NCI-H1092 treated with DMSO at 0.1 percent for 48 hours (cell line): ENCODE measurements at places on chromosomes 16 and 17.
A peak's percentile ranks its signal among the peaks of the same experiment; 100 is the strongest.

- DNase-seq, result no peak
These were observed 1.3 kb downstream of the SPN start for GRCh38 chr16:29664091-29664921.

- no peak for DNase-seq
These were observed 80.0 kb downstream of the ATF7IP2 start for GRCh38 chr16:10465821-10466220.

- DNase-seq, result no peak
These were observed 11.8 kb upstream of the WSB1 start for GRCh38 chr17:27282054-27282551.

- no peak for DNase-seq
These were observed 205.2 kb downstream of the RAB11FIP4 start for GRCh38 chr17:31596382-31597323.

- no peak for DNase-seq
These were observed 5.7 kb downstream of the FN3K start for GRCh38 chr17:82740906-82741759.

GRCh38 chr17:49414622-49415350, at the start of gene PHB1:
Gene PHB1, minus strand, starts transcription at chr17:49414882. Its CDS starts 1,618 bp downstream, at chr17:49413264.
- peak; percentile 99 for DNase-seq

GRCh38 chr17:60599220-60599619, 773 bp upstream of the PPM1D start:
- DNase-seq, result peak; percentile 81

GRCh38 chr16:56629531-56629930, 2.9 kb upstream of the MT1M start:
- no peak for DNase-seq

DNA sequence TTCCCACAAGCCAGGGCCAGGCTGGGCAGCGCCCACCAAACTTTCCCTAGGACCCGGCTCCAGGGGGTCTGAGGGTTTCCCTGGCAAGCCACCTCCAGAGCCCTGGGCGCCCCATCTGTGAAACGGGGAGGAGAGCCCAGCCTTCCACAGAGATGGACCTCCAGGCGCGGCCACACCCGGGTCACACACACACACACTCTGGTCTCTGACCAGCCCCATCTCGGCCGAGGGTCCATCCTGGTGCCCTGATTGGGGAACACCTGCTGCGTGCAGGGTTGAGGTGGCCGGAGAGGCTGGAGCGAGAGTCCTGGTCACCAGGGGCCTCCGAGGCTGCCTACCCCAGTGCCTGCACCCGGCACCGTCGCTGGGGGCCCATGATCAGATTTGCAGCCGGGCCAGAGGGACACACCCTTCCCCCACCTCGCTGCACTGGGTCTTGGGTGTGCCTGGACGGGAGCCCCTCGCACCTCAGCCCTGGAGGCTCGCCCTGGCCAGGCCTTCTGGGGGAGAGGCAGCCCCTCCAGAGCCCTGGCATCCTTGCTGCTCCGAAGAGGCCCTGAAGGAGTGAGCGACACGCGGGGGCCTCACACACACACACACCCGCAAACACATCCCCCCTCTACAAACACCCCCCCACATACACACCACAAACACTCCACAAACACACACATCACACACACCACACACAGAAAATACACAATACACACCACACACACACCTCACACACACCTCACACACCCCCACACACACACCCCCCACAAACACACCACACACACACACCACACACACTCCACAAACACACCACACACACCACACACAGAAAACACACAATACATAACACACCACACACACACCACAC, 29.7 kb downstream of the SLC25A10 start:
- no peak for DNase-seq

DNA sequence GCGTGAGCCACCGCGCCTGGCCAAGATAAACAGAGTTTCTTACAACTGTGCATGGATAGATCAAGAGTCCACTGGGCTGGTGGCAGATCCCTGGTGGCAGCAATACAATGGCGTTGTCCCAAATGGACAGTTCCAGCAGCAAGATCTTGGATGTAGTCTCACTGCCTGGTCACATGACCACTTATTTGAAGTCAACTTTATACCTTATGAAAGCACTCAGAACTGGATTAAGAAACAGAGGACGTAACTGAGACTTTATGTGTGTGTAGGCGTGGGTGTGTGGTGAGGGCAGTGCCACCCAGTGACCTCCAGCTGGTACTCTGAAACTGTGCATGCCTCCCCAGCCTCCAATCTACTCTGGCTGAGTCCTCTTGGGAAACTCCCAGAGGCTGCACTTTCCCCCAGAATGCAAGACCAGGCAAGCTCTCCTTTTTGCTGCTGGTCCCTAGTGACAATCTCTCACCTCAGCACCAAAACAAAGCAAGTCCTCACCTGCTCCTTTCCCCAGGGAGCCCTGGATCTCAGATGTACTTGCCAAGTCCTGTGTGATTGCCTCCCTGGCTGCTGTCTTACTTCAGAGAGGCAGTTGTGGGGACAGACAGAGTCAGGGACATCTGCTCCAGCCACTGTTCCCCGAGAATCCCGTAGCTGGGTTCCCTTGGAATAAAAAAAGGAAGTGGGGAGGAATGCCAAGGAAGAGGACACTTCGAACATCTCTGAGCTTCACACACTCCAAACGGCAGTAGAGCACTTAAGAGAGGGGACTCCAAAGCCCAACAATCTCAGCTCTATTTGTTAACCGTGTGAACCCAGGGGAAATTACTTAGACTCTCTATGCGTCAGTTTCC, 11.7 kb upstream of the ST6GALNAC2 start:
- peak; percentile 47 for DNase-seq

- no peak for DNase-seq
These were observed 10.9 kb downstream of the RAB40C start for GRCh38 chr16:600781-601180.

GRCh38 chr17:7191069-7191468, 11.9 kb upstream of the ASGR1 start:
- DNase-seq, result no peak

DNA sequence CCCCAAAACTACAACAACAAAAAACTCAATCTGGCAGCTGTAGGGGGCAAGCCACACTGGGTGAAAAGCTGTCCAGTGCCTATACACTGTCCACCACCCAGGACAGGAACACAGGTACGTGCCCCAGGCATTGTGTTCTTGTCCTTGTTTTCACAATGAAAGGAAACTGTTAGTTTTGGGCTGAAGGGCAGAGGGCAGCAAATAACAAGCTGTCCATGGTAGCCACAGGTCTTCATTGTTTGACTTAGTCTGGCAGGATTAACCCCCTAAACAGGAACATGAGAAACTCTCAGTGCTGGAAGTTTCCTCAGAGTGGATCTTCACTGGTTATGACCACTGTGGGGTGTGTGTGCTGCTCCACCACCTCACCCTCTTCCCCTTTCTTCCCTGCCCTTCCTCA, 224.6 kb upstream of the N4BP1 start:
- DNase-seq, result no peak

DNA sequence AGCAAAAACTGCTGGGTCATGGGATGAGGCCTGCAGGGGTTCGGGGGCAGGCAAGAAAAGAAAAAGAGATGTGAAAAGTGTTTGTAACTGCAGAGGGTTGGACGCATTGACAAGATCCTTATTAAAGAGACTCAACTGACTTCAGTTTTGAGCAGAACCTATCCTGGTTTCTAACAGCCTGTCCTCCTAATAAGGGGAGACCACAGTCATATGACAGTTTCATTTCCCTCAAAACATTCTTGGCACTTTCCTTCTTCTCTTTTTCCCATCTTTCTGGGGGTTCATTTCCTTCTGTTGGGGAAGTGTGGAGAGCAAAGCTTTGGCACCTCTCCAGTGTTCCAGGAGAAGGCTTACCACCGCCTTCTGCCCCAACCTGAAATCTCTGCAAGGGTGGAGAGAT, 118.5 kb downstream of the MAF start:
- no peak for DNase-seq

- DNase-seq, result no peak
These were observed 85.6 kb downstream of the ZFHX3 start for GRCh38 chr16:72962347-72962746.

GRCh38 chr17:59451706-59452105, 113.7 kb upstream of the DHX40 start:
- no peak for DNase-seq

DNA sequence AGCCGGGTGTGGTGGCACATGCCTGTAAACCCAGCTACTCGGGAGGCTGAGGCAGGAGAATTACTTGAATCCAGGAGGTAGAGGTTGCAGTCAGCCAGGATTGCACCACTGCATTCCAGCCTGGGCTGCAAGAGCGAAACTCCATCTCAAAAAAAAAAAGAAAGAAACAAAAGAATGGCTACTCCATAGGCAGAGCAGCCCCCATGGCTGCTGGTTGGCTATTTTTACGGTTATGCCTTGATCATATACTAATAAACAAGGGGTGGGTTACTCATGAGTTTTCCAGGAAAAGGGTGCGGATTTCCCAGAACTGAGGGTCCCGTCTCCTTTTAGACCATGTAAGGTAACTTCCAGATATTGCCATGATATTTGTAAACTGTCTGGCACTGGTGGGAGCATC, 76.2 kb upstream of the TMEM97 start:
- DNase-seq, result no peak

DNA sequence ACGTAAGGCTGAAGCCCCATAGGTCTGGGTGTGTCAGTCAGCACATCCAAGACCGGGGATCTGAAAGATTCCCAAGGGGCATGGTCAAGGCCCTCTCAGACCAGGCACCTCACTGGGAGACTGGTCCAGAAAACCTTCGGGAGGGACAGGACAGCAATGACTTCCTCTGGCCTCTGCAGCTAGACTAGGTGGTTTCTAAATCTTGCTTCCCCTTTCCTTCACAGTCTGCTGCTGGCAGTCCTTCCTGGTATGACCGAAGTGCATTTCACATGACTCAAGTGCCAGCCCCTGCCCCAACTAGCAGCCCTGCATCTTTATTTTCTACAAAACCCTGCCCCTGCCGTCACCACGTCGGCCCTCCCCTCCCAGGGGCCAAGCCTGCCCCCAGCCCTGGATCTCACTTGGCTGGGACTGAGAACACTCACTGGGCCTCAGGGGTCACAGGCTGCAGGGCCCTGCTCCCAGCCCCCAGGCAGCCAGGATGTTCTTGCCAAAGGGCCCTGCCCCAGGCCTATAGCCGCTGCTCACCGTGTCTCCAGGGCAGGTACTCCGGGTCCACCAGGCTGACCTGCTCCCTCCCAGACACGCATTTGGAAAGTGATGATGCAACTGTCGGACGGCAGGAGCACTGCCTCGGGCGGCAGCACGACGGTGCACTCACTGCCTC, 18.3 kb downstream of the POLR3K start:
- DNase-seq, result no peak

GRCh38 chr17:1154704-1155103, 25.1 kb downstream of the ABR start:
- no peak for DNase-seq

- DNase-seq, result no peak
These were observed 42.9 kb upstream of the C16orf78 start for GRCh38 chr16:49330562-49331201.

- no peak for DNase-seq
These were observed 16.8 kb downstream of the B9D1 start for GRCh38 chr17:19345486-19346350.

- no peak for DNase-seq
These were observed 99.0 kb downstream of the PARN start for GRCh38 chr16:14531101-14531500.

DNA sequence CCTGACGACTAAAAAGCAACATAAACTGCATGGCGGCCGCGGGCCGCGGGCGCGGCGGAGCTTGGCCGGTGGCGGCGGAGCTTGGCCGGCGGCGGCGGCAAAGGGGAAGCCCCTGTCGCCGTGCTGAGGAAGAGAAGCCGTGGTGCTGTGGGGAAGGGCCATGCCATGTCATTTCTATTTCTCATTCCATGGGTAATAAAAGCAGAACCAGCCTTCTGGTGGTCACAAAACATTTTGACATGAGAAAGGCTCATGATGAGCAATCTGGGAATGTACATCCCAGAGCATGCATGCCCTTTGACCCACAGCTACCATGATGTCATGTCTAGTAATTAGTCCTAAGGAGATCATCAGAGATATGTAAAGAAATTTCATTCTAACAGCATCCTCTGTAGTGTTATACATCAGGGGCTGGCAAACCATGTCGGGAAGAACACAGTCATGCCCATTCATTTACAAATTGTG, 23.9 kb upstream of the HEATR6 start:
- DNase-seq, result no peak

- no peak for DNase-seq
These were observed 19.6 kb downstream of the BEAN1 start for GRCh38 chr16:66446737-66447136.

- no peak for DNase-seq
These were observed 5.1 kb upstream of the JPT1 start for GRCh38 chr17:75159196-75160031.

DNA sequence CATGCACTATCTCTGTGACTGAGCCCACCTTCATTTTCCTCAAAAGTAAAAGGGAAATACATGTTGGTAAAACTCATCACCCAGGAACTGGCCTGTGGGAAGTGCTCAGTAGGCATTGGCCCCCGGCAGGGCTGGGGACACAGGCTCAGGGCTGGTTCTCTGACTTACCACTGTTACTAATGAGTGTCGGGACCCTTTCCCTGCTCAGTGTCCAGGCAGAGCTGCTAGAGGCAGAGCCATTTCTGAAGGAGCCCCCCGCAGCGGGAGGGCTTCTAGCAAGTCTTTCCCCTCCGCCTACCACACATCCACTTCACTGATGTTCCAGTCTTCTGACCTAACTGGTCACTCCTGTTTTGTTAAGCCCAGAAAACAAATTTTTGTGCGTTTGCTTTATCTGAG, 1.7 kb upstream of the PEMT start:
- DNase-seq, result no peak

GRCh38 chr16:72938795-72939164, 109.1 kb downstream of the ZFHX3 start:
- DNase-seq, result no peak

GRCh38 chr17:64358261-64358788, 32.3 kb downstream of the PECAM1 start:
- DNase-seq, result peak; percentile 97

GRCh38 chr16:57970970-57971369, at the start of gene CNGB1:
Gene CNGB1, minus strand, starts transcription at chr16:57971128. Its CDS starts 3,842 bp downstream, at chr16:57967286.
- DNase-seq, result no peak

- DNase-seq, result no peak
These were observed 230.7 kb downstream of the HS3ST4 start for GRCh38 chr16:25922438-25922837.

- DNase-seq, result no peak
These were observed 19.0 kb upstream of the RMI2 start for GRCh38 chr16:11326084-11326736.

GRCh38 chr16:24418733-24419132, 120.6 kb upstream of the RBBP6 start:
- DNase-seq, result no peak

DNA sequence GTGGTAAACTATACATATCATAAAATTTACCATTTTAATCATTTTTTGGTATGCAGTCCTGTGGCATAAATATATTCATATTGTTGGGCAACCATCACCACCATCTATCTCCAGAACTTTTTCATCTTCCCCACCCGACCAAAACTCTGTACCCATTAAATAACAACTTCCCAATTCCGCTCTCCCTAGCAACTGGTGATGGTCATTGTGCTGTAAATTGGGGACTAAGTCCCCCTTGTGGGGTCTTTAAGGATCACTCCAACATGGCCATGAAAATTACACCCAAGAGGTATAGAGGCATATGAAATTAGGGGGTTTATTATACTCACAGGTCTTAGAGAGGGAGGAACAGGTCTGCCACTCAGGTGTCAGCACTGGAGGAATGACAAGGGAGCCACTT, 57.4 kb upstream of the NKD1 start:
- no peak for DNase-seq
